Activated naive CD8-positive, alpha-beta T cell treated with anti-CD3 and anti-CD28 coated beads, Interleukin-2, amount 50 U/mL, for 24 hours (primary cell): ENCODE measurements at places on chromosomes 13 and 19.
A peak's percentile ranks its signal among the peaks of the same experiment; 100 is the strongest.

- H3K27me3 ChIP-seq: peaks cover 4% of the 10 kb centered on the region
- H3K4me1 ChIP-seq: peaks cover 1% of the 10 kb centered on the region
- no peak overlapping the region for H3K27ac ChIP-seq
- no peak overlapping the region for H3K4me3 ChIP-seq
These were observed 43.3 kb downstream of the FLT1 start for GRCh38 chr13:28451482-28452217.

- no peak for DNase-seq
- H3K36me3 ChIP-seq: no peaks in the 10 kb centered on the region
- H3K27ac ChIP-seq: no peak overlapping the region
- no peak overlapping the region for H3K4me3 ChIP-seq
- H3K27me3 ChIP-seq: no peaks in the 10 kb centered on the region
These were observed 362.4 kb downstream of the DIAPH3 start for GRCh38 chr13:59801107-59801880.

DNA sequence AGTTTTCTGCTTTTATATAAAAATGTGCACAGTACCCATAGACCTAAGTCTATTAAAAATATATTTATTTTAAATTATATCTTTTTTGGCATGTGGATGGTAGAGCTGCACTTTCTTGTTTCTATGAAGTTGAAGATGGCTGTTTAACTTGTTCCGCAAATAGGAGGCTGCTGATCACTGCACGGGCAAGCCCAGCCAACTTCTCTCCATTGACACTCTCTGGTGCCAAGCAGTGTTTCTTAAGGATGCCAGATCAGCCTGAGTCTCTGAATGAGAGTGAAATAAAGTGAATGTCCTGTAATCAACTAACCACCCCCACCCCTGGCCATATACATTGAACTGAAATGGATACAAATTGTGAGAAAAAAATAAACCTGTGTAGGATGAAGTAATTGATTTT is 202.9 kb upstream of the KLHL1 start:
- H3K27me3 ChIP-seq: no peaks in the 10 kb centered on the region
- H3K36me3 ChIP-seq: no peaks in the 10 kb centered on the region
- DNase-seq: no peak
- H3K4me1 ChIP-seq: no peaks in the 10 kb centered on the region
- no peak overlapping the region for H3K27ac ChIP-seq

GRCh38 chr13:110162866-110163658 is 143.9 kb downstream of the COL4A1 start:
- no peak overlapping the region for H3K4me3 ChIP-seq
- peaks cover 5% of the 10 kb centered on the region for H3K27me3 ChIP-seq

GRCh38 chr13:74018062-74018431 is 116.2 kb downstream of the KLF12 start:
- DNase-seq: no peak
- H3K36me3 ChIP-seq: peaks cover 21% of the 10 kb centered on the region
- no peak overlapping the region for H3K4me3 ChIP-seq
- no peaks in the 10 kb centered on the region for H3K27me3 ChIP-seq
- peaks cover 44% of the 10 kb centered on the region for H3K4me1 ChIP-seq

DNA sequence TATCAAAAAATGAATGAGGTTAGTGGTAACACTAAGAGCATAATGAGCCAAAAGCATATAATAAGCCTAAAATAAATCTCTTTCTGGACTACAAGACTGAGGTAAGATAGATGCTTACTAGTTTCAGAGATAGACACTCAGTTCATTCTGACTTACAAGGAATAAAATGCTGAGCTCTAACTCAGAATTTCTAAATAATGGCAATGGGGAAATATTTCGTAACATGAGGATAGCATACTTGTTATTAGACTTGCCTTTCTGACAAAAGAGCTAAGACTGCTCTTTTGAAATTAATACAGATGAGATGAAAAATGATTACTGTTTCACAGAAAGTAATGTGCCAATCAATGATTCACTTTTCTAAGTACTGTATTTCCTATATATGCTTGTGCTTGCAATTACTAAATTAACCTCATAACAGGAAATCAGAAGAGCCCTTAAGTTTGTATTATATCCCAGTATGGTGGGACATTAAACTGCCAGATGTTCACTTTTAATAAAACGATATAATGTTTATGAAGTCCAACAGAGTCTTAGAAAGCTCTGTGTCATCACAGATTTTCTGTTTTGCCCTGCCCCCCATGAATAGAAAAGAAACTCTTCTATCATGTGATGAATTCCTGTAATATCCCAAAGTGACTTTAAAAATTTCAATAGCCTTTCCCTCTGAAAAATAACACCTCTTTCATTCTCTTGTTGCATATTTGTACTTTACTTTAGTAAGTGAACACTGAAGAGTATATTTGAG is 2771.0 kb upstream of the PCDH20 start:
- no peak for DNase-seq
- H3K27ac ChIP-seq: no peak overlapping the region
- H3K36me3 ChIP-seq: no peaks in the 10 kb centered on the region
- H3K27me3 ChIP-seq: no peaks in the 10 kb centered on the region
- no peaks in the 10 kb centered on the region for H3K4me1 ChIP-seq

DNA sequence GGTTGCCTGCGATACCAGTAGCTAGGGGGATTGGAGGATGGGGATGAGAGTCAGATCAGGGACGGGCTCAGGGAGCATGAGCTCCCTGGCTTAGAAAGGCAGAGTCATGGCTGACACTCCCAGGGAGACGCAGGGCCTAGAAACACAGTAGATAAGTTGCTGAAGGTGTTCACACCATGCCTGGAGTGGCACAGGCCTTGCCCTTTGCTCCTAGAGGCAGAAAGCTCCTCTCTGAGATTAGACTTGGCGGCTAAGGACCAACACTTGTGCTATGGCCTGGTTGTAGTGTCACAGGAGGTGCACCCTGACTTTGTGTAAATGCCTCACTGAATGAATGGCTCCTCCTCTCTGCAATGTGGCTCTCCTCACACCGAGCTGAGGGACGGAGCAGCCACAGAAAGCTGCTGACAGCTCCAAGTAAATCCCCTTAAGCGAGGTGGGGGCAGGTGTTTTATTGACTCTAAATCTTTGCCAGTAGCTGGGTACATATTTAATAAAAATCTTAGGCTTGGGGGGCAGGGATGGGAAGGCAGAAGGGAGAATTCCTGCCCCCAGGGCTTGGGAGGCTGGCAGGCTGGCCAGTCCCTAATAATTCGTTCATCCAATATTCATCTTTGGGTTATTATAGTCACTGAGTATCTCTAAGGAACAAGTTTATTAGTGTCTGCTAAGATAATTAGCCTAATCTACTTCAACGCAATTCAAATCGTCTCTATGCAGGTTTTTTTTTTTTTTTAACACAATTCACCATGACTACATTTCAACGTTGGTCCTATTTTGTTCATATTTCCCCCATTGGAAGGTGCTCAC is 54.9 kb downstream of the SIAH3 start:
- no peaks in the 10 kb centered on the region for H3K36me3 ChIP-seq
- H3K4me3 ChIP-seq: no peak overlapping the region
- H3K4me1 ChIP-seq: peaks cover 3% of the 10 kb centered on the region
- no peak overlapping the region for H3K27ac ChIP-seq
- no peaks in the 10 kb centered on the region for H3K27me3 ChIP-seq
- no peak for DNase-seq

- no peaks in the 10 kb centered on the region for H3K4me1 ChIP-seq
- no peak overlapping the region for H3K27ac ChIP-seq
- no peak for DNase-seq
- H3K36me3 ChIP-seq: no peaks in the 10 kb centered on the region
These were observed 148.3 kb downstream of the POSTN start for GRCh38 chr13:37450276-37450675.

GRCh38 chr19:38544569-38545315 is 73.0 kb downstream of the MAP4K1 start:
- no peak overlapping the region for H3K27ac ChIP-seq
- no peaks in the 10 kb centered on the region for H3K27me3 ChIP-seq

GRCh38 chr19:6253954-6254733 is 25.6 kb downstream of the MLLT1 start:
- DNase-seq: no peak
- no peak overlapping the region for H3K4me3 ChIP-seq
- H3K36me3 ChIP-seq: peaks cover 28% of the 10 kb centered on the region
- H3K27me3 ChIP-seq: no peaks in the 10 kb centered on the region

GRCh38 chr13:108070925-108071324 is 144.4 kb downstream of the LIG4 start:
- H3K4me1 ChIP-seq: peaks cover 14% of the 10 kb centered on the region
- no peak overlapping the region for H3K4me3 ChIP-seq
- no peaks in the 10 kb centered on the region for H3K36me3 ChIP-seq

DNA sequence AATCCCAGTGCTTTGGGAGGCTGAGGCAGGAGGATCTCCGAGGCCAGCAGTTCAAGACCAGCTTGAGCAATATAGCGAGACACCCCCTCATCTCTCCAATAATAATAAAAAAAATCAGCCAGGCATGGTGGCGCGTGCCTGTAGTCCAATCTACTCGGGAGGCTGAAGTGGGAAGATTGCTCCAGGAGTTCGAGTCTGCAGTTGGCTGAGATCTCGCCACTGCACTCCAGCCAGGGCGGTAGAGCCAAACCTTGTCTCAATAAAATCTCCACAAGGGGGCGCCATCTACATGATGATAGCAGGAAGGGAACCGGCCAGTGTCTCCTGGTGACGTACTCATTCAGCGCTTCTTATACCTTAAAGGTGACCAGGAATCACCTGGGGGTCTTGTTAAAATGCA is 13.6 kb upstream of the C5AR1 start:
- peak; percentile 81 for DNase-seq
- no peak overlapping the region for H3K4me3 ChIP-seq
- peaks cover 1% of the 10 kb centered on the region for H3K27me3 ChIP-seq
- H3K27ac ChIP-seq: no peak overlapping the region

- H3K4me1 ChIP-seq: no peaks in the 10 kb centered on the region
- H3K36me3 ChIP-seq: no peaks in the 10 kb centered on the region
- H3K4me3 ChIP-seq: no peak overlapping the region
- H3K27me3 ChIP-seq: no peaks in the 10 kb centered on the region
- no peak overlapping the region for H3K27ac ChIP-seq
These were observed 125.0 kb downstream of the URI1 start for GRCh38 chr19:30066781-30067759.

DNA sequence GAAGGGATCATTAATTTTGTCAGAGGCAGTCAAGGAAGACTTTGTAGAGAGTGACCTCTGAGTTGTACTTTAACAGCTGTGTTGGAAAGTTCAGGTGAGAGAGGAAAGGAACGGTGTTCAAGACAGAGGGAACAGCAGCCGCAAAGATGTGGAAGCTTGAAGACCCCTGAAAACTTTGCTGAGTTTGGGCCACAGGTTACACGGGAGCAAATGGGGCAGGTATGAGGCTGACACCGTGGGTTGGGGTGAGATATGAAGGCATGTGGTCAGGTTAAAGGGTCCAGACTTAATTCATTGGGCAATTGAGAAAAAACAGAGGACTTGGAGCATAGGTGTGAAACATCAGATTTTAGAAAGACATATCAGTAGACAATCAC is 72.0 kb upstream of the SERP2 start:
- no peaks in the 10 kb centered on the region for H3K36me3 ChIP-seq
- H3K4me1 ChIP-seq: peaks cover 47% of the 10 kb centered on the region
- H3K27me3 ChIP-seq: peaks cover 9% of the 10 kb centered on the region
- peak overlapping the region; percentile 53 for H3K27ac ChIP-seq

- H3K27me3 ChIP-seq: no peaks in the 10 kb centered on the region
- no peaks in the 10 kb centered on the region for H3K4me1 ChIP-seq
- H3K36me3 ChIP-seq: peaks cover 72% of the 10 kb centered on the region
- no peak overlapping the region for H3K27ac ChIP-seq
- DNase-seq: no peak
These were observed 20.0 kb upstream of the WTIP start for GRCh38 chr19:34461375-34462100.
